ENCODE measurements at places on chromosomes 1 and 21. TPM values are rescaled to one million over a fixed set of nuclear protein-coding genes. Genes with fewer than 3 reads are reported as not detected.

Gene SYCP1
- not detected for total RNA-seq

Gene MAP3K6
- total RNA-seq, result 5.3 TPM

Gene BGLAP
- not detected for total RNA-seq

Gene UBL4B
- total RNA-seq, result not detected

Gene PIGV
- total RNA-seq, result 8.6 TPM

Gene CXADR
- 0.83 TPM for total RNA-seq

Gene ALDH4A1
- 8.6 TPM for total RNA-seq

Gene LCE3E
- total RNA-seq, result not detected

Gene ANGPTL3
- total RNA-seq, result not detected

Gene KPRP
- not detected for total RNA-seq

Gene PRKAA2
- total RNA-seq, result 1.4 TPM

Gene PDZK1IP1
- total RNA-seq, result not detected

Gene SLC9C2
- total RNA-seq, result not detected

Gene FCRL5
- not detected for total RNA-seq

Gene NHLH1
- total RNA-seq, result not detected

Gene CYP4B1
- not detected for total RNA-seq

Gene MAP3K7CL
- 25.3 TPM for total RNA-seq

Gene NTRK1
- total RNA-seq, result not detected

Gene PKLR
- total RNA-seq, result not detected

Gene CACNA1S
- total RNA-seq, result not detected

Gene MATN1
- 0.56 TPM for total RNA-seq

All from IMR-90 (cell line).